GM06990 (cell line): ENCODE measurements at places on chromosomes 1 and 21.

DNA sequence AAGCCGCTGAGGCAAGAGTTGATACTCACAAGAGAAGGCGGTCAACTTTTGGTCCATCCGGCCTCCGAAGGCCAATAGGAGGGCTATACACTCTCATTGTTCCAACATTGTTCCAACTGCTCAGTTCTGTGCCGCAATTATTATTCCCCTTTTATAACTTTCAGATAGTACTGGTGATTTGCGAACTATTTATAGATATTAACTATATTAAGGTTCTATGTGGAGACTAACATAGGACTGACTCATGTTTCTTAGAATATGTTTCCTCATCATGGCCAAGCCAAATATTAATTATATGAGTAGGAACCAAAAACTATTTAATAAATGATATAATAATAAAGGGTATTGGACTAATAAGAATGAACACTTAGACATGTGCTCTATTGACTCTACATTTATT lies 96.7 kb upstream of the LBR start:
- no peak for DNase-seq

GRCh38 chr1:216820345-216820744 lies 97.1 kb upstream of the ESRRG start:
- no peak for DNase-seq

GRCh38 chr1:161710560-161710959 lies 3.5 kb downstream of the FCRLA start:
- no peak for DNase-seq

GRCh38 chr1:86430376-86430775 lies 6.4 kb downstream of the CLCA2 start:
- DNase-seq: no peak

- DNase-seq: no peak
Observed at GRCh38 chr1:147577033-147577773, 35.9 kb downstream of the BCL9 start.
